ENCODE measurements at places on chromosomes 12 and 14.

- DNase-seq: no peak
Measured at GRCh38 chr12:118874698-118875548, 106.4 kb upstream of the SRRM4 start.

DNA sequence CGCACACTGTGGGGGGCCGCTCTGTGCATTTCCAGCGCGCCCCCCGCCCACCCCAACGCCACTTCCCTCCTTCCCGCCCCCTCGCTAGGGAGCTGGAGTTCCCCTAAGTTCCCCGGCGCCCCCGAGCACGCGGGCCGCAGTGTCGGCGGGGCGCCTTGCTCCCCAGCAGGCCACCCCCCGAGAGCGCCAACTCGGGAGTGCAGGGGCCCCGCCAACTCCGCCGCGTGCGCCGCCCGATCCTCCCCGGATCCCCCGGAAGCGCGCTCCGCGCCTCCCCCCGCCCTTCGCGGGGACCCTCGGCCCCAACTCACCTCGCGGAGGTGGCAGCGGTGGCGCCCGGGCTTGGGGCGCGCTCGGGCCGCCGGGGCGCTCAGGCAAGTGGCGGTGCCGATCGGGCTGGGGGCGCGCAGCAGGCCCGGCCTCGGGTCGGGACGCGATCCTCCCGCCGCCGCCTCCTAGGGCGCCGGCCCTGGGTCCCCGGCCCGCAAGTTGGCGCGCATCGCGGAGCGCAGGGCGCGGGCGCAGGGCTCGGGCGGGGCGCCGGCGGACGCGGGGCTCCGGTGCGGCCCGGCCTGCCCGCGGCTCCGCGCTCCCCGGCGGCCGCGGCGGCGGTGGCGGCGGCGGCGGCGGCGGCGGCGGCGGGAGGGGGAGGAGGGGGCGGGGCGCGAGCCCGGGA lies at the start of gene NCOR2:
Gene NCOR2, minus strand, starts transcription at position 616 of the 676 bp plus-strand sequence. CDS start 72,361 bp downstream, outside the sequence.
- no peak for DNase-seq

- DNase-seq: no peak
Measured at GRCh38 chr12:48078901-48079300, 27.0 kb downstream of the SENP1 start.

DNA sequence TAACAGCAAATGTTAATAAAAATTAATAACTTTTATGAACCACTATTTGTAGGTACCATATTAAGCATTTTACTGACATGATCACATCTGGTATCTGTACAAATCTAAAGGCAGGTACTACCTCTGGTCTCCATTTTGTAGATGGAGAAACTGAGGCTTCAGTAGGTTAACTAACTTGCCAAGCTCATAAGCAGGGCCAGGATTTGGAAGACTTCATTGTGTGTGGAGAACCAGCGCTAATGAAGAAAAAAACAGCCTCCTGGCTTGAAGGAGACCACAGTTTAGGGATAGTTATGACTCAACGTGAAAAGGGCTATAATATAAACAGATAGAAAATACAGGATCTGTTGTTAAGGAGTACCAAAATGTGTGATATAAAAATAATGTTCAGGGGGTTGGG lies 1.0 kb downstream of the NUP37 start:
- DNase-seq: no peak

- DNase-seq: no peak
Measured at GRCh38 chr12:107079172-107080011, 14.0 kb downstream of the CRY1 start.

DNA sequence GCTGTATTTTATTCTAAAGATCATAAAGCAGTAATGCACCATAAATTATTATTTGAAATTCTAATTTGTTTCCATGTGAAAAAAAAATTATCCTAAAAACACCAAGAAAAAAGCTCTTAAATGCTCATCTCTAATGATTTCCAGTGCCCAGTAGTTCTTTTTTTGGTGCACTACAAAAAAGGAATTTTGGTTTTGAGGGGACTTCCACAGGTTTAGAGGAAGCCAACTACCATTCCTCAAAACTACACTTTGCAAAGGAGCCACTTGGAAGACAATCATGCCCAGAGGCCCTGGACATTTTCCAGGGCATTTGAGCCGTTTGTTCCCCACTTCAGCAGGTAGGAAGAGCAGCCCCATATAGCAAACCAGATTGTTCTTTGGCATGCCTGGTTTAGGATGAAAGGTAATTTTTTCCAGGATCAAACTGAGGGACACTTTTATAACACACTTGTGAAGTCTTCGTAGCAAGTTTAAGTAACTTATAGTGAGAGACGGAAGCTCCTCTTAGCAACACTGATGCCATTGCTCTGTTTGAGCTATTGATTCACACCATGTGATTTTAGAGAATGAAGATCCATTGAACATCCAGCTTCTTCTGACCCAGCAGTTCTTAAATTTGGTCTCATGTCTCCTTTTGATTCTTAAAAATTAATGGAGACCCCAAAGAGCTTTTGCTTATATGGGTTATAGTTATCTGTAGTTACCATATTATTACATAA lies 187.9 kb downstream of the ETV6 start:
- no peak for DNase-seq
